A549 treated with dexamethasone at 1 μM for 4 hours (cell line): ENCODE measurements at places on chromosomes 1 and 21. TPM values are rescaled to one million over a fixed set of nuclear protein-coding genes. Genes with fewer than 3 reads are reported as not detected.

CHML gene
- 7.3 to 11.3 TPM (median 10.1 TPM) in 5 replicates for total RNA-seq

SORT1 gene
- 4.4 to 5.4 TPM (median 5.1 TPM) in 5 replicates for total RNA-seq

MNDA gene
- total RNA-seq: not detected in 5 replicates

CLDN17 gene
- not detected in 5 replicates for total RNA-seq

OR2M3 gene
- not detected in 5 replicates for total RNA-seq

C1orf87 gene
- not detected in 5 replicates for total RNA-seq

B3GALT2 gene
- not detected in 5 replicates for total RNA-seq

IFNLR1 gene
- total RNA-seq: 0.88 to 1.3 TPM (median 1.0 TPM) in 5 replicates

CTH gene
- 1.1 to 2.0 TPM (median 1.4 TPM) in 5 replicates for total RNA-seq

PLEKHA6 gene
- 23.6 to 47.3 TPM (median 41.4 TPM) in 5 replicates for total RNA-seq

ANGPTL7 gene
- total RNA-seq: not detected in 5 replicates

RXRG gene
- total RNA-seq: 0.05 to 0.08 TPM (median 0.06 TPM) in 3 of 5 replicates, not detected in the others

OXCT2 gene
- total RNA-seq: 0.39 to 0.72 TPM (median 0.62 TPM) in 5 replicates

LORICRIN gene
- total RNA-seq: not detected in 5 replicates

TCHHL1 gene
- not detected in 5 replicates for total RNA-seq

RGS16 gene
- total RNA-seq: 0.16 to 0.21 TPM (median 0.18 TPM) in 5 replicates

PAPPA2 gene
- total RNA-seq: 0.01 to 0.02 TPM (median 0.01 TPM) in 4 of 5 replicates, not detected in the other

ADSS2 gene
- 42.7 to 48.9 TPM (median 45.9 TPM) in 5 replicates for total RNA-seq
